ENCODE measurements at places on chromosomes 6 and 20. TPM values are rescaled to one million over a fixed set of nuclear protein-coding genes. Genes with fewer than 3 reads are reported as not detected.
A peak's percentile ranks its signal among the peaks of the same experiment; 100 is the strongest.

DNA sequence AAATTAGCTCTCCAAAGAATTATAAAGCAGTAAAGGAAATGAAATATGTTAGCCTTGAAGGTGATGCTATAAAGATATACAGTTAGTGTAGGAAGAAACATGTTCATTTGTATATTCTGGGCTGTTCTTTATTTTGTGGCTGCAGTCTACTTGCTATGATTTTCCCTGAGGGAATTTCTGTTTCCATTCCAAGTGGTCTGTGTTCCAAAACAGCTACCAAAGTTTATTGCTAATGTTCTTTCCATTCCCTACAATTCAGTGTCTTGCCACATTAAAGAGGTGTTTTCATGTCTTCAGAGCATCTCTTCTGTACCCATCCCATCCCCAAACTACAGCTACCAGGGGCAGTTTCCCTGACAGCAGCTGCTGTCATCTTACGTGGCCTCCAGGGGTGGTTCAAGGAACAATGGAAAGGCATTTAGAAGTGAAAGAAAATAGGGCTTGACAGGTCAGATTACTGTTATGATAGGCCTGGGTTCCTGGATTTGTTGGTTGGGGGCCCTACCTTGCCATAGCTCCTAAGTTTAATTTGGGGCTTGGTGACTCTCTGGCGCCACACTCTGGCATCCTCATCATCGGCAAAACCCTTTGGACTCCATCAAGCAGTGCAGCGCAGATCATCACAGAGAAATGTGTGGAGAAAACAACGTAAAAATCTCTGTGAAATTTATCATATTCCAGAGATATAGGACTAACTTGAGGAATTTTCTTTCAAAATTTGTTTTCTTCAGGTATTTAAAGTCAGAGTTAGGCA is 33.8 kb upstream of the AIG1 start:
- peak; percentile 29 for DNase-seq

Gene TMEM170B
- total RNA-seq, result 1.8 TPM

DNA sequence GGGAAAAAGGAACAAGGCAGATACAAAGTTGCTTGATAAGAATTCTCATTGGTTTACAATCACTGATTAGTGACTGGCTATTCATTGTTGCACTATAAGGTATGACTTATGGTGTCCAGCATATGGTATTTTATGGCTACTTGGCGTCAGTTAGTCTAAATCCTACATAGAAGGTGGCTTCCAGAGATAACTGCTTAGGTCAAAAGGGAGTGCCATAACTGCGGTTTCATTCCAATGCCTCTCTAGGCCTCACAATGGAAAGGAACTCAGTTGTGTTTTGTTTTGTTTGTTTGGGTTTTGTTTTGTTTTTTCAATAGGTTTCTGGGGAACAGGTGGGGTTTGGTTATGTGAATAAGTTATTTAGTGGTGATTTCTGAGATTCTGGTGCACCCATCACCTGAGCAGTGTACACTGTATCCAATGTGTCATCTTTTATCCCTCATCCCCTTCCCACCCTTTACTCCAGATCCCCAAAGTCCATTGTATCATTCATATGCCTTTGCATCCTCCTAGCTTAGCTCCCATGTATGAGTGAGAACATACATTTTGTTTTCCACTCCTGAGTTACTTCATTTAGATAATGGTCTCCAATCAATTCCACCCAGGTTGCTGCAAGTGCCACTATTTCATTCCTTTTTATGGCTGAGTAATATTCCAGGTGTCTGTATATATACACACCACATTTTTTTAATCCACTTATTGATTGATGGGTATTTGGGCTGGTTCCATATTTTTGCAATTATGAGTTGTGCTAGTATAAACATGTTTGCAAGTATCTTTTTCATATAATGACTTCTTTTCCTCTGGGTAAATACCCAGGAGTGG is 7.0 kb downstream of the GOPC start:
- no peak for DNase-seq

- no peak for DNase-seq
These were observed 237.2 kb upstream of the ID4 start for GRCh38 chr6:19599796-19600464.

Gene BPIFB2
- total RNA-seq, result not detected

DNA sequence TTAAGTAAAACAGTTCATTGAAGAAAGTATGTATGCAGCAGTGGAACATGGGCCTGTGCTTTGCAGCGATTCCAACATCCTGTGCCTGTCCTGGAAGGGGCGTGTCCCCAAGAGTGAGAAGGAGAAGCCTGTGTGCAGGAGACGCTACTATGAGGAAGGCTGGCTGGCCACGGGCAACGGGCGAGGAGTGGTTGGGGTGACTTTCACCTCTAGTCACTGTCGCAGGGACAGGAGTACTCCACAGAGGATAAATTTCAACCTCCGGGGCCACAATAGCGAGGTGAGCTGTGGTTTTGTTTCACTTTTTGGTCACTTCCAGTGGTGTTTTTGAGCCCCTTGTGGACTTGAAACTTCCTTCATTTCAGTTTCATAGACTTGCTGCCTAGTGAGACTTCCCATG is 1.7 kb downstream of the TULP4 start:
- no peak for DNase-seq

GRCh38 chr6:107246249-107246971 is 131.1 kb upstream of the BEND3 start:
- no peak for DNase-seq

GRCh38 chr6:5248302-5249098 is 12.2 kb downstream of the LYRM4 start:
- DNase-seq, result no peak

GRCh38 chr20:43981540-43981939 is 66.9 kb downstream of the TOX2 start:
- DNase-seq, result no peak

- no peak for DNase-seq
These were observed 329.3 kb upstream of the IRAK1BP1 start for GRCh38 chr6:78538002-78538401.

- no peak for DNase-seq
These were observed 562 bp downstream of the TRIM39 start for GRCh38 chr6:30327232-30327746.

DNA sequence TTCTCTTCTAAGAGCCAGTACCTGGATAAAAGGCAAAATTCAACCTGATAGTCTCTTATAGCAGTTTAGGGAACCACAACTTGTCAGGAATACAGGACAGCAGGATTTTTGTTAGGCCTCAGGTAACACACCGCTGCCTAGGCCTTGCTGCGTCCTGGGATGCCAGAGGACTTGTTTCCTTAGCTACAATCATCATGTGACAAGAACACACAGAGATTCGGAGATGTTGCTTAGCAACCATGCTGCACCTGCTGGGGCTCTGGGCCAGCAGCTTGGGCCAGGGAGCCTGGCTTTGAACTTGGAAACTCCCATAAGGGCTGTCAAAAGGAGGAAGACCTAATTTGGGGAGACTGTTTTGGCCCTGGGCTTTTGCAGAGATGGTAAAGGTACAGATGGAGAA is 36.1 kb upstream of the CHD6 start:
- no peak for DNase-seq

DNA sequence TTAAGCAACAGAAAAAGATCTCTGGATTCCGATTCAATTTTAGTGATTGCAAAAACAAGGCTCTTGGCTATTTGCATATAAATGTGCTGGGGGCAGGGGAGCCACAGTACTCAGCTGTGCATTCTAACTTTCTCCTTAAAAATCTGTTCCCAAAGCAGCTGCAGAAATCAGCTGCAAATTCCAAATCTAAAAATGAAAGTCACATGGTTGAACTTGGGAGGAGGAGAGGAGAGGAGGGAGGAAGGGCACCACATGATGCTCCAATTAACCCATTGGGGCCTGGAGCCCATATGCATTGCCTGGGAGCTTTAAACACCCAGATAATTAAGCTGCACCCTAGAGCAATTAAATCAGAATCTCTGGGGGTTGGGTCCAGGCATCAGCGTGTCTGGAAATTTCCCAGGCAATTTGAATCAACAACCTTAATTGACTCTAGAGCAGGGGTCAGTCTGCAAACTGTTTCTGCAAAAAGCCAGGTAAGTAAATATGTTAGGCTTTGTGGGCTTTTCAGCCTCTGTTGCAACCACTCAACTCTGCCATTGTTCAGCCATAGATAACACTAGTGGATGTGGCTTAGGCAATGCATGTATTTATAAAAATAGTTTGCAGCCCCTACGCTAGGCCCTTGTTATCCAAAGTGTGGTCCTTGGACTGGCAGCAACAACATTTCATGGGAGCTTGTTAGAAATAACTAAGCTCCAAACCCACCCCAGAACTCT is 508.1 kb downstream of the KIF16B start:
- no peak for DNase-seq

DNA sequence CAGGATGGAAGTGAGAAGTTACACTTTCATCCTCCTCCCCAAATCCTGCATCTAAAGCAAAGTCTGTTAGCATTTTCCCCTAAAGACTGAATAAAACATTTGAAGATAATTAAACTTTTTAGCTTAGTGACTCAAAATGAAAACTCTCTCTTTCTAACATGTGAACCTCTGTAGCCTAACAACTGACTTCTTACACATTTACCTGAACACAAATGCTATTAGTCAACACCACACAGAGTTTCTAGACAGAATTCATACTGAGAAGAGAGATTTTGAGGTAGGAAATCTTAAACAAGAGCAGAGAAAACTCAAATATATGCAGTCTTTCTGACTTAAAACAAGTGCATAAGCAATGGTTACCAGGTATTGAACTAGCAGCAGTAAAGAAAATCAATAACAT is 149.9 kb upstream of the SMLR1 start:
- DNase-seq, result no peak

DNA sequence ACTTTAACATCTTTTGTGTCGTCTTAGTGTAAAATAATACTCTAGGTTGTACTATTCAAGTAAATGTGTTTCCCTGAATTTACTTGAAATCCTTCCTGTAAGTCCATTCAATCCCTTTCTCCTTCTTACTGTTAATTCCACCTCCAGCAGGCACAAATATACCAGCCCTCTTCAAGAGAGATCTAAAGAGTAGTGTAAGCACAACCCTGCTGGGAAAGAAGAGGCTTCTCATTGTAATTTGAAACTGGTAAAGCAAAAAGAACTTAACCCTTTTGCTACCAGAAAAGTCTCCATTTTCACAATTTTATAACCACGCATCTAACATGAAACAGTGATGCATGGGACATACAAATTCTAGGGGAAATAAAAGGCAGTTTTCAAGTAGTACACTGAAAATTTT is at the start of gene BMP5:
Gene BMP5, minus strand, starts transcription at position 191 of the 400 bp plus-strand sequence. CDS start 725 bp downstream, outside the sequence.
- DNase-seq, result no peak

Gene CDSN
- not detected for total RNA-seq

Gene EYS
- not detected for total RNA-seq

Gene GRM1
- total RNA-seq, result not detected
